ENCODE measurements at places on chromosomes 7 and 10.

GRCh38 chr10:119407254-119407777, 135.2 kb downstream of the RGS10 start:
- no peak for DNase-seq

GRCh38 chr10:104445359-104445758, 91.7 kb downstream of the CFAP58 start:
- no peak for DNase-seq

- no peak for DNase-seq
These were observed 14.9 kb downstream of the CREB3L2 start for GRCh38 chr7:137987018-137987349.

DNA sequence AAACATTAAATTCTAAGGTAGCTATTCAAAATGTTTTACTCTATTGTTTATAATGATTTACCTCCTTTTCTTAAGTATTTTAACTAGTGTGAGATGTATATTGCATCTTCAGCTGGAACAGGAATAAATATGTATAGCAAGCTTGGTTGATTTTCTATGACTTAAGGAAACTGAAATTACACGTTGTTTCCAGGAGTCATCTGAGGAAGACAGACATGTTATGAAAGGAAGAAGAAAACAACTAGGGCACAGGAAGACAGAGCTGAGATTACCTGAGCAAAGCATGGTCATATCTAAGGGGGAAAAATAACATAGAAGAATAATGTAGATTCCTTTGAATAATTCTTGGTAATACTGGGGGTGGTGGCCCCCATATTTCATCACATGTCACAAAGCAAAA, 210.9 kb upstream of the SEMA3E start:
- DNase-seq, result no peak

DNA sequence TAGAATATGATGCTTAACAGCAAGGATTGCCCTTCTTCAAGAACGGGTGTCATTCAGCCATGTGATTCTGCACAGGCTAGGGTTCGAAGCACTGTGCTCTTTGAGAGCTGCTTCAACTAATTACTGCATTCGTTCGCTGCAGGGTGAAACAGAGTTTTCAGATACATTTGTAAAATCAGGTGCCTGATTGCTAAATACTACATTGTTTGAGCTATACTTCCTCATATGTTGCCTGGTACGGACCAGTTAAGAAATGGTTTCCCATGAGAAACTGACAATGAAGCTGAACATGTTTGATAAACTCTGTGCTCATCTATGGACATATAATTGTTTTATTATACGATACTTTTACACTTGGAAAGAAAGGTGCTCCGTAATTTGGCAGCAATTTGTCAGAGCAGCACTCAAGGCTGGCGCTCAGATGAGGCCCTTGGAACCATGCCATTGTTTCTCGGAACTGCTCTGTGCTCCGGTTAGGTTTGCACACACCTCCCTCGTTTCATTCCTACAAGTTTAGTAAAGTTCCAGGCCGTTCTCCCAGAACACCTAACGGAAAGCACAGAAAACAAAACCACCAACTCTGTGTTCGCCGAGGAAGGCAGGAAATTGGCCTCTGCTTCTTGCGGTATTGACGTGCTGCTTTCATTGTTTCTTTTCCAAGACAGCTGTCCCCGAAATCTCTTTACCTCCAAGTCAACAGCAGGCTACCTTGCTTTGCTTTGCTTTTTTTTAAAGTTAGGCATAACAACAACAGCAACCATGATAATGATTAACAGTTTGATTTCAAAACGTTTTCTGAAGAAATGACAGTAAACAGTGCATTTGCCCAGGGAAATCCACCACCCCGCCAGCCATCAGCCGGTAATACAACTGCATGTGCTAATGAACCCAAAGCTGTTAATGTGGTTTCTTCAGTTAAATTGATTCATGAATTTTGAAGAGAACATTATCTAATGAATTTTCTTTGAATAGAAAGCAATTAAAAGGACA, 206.9 kb downstream of the EBF3 start:
- peak; percentile 15 for DNase-seq

DNA sequence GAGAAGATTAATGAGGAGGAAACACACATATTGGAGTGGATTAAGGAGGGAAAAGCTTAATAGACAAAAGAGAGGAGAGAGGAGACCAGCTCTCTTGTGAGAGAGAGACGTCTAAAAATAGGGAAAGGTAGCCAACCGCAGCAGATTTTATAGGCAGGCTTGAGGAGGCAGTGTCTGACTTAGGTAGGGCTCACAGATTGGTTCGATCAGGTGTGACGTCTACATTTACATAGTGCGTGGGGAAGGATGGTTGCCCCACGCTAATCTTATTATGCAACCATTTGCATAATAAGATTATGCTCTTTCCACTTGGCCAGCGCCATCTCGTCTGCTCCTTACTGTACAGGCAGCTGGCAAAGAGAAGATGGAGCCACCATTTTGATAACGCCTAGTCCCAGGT, 122.0 kb downstream of the MARCHF5 start:
- no peak for DNase-seq

GRCh38 chr10:130022086-130022485, 58.0 kb upstream of the EBF3 start:
- no peak for DNase-seq

DNA sequence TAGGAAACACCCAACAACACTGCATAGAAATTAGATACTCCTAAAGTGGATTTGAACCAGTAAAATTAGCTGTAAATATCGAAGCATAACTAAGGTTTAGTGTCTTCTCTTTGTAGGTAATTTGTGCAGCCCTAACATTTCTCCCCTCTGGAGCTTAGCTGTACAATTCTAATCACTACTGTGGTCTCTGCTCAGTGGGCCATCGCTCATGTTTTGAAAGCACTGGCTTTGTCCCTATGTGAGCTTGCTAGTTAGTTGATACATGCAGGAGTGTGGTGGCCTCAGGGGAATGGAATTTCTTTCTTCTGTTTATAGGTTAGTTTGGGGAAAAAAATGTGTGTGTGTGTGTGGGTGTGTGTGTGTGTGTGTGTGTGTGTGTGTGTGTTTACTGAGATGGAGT, 373.1 kb downstream of the DPP6 start:
- no peak for DNase-seq
